NCI-H1930 (cell line): ENCODE measurements at places on chromosomes 1 and 21.

GRCh38 chr1:69913977-69914376 lies 291.4 kb downstream of the LRRC40 start:
- DNase-seq, result no peak

- DNase-seq, result no peak
These were observed 73.9 kb downstream of the SLC66A1 start for GRCh38 chr1:19385869-19386591.

GRCh38 chr1:166488327-166488726 lies 321.5 kb upstream of the FAM78B start:
- no peak for DNase-seq

DNA sequence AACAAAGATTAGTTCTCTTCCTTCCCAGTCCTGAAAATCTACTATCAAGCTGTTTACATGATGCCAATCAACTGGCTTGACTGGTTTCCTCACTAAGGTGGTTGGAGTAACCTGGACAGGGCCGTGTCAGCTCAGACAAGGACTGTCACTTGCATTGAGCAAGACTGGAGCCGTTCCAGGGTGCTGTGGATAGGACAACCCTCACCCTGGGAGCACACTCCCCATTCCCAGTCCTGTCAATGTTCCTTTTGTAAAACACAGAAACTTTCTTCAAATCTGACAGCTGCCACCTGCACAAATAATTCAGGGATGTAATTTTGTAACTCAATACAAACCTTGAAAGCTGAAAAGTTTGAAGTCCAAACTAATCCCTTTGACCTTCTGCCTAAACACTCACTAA lies 31.4 kb downstream of the PLPP3 start:
- no peak for DNase-seq

GRCh38 chr1:21705303-21705980 lies 36.3 kb upstream of the RAP1GAP start:
- DNase-seq, result no peak

GRCh38 chr21:29196670-29197191 lies 66.3 kb downstream of the MAP3K7CL start:
- DNase-seq, result no peak

DNA sequence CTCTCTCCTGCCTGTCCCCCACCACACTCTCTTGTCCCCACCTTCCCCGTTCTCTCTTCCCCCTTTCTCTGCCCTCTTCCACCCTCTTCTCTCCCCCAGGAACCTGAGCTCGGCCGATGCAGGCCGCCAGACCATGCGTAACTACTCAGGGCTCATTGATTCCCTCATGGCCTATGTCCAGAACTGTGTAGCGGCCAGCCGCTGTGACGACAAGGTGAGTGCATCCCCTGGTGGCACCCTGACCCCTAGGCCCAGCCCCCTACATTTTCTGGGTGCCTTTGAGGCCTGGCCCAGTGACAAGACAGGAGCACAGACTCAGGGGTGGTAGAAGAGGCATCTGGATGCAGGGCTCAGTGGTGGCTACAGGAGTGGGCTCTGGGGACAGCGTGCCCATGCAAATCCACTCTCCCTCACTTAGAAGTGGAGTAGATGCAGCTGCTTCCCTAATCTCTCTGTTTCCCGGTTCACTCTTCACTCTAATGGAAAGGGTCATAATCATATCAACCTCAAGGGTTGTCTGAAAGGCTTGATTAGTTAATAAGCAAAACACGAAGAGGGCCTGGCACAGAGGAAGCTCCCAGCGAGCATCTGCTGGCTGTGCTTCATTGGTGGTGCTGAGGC lies 37.0 kb downstream of the PKP1 start:
- no peak for DNase-seq

GRCh38 chr1:221276896-221277409 lies 397.7 kb downstream of the HLX start:
- DNase-seq, result no peak

- DNase-seq, result no peak
These were observed 2.6 kb upstream of the DVL1 start for GRCh38 chr1:1351511-1352427.

DNA sequence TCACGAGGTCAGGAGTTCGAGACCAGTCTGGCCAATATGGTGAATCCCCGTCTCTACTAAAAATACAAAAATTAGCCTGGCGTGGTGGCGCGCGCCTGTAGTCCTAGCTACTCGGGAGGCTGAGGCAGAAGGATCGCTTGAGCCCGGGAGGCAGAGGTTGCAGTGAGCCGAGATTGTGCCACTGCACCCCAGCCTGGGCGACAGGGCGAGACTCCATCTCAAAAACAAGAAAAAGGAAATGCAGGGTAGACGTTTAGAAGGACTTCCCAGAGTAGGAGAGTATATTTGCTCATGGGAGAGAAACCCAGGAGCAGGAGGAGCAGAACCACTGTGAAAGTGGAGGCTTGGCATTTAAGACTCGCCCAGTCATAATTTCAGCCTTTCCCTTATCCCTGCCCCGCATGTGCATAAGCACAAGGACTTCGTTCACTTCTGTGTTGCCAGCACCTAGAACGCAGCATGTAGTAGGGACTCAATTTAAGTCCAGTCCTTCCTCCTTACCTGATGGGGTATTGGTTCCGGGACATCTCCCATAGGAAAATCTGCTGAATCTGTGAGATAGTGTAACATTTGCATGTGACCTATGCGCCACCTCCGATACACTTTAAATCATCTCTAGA lies 5.2 kb upstream of the MEF2D start:
- DNase-seq, result no peak

- no peak for DNase-seq
These were observed 4.9 kb downstream of the TRIM46 start for GRCh38 chr1:155178441-155179111.

- DNase-seq, result no peak
These were observed 277.6 kb downstream of the KIF26B start for GRCh38 chr1:245432228-245432875.

DNA sequence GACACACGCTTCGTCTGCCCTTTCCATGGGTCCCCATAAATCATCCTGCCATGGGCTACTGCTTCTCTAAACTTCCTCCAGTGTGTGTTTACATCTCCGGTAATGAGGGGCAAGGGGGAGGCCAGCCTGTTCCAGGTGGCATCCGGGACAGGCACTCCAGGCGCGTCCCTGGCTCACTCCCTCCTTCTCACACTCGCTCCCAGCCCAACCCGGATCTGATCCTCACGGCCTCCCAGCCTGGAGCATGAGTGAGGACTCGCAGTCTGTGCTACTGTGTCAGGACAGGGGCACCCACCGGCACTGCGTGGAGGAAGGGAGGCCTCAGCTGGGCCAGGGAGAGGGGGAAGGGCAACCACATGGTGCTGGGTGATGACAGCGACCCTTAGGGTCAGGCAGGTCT lies 225.4 kb downstream of the TRABD2B start:
- no peak for DNase-seq

GRCh38 chr1:166036092-166036491 lies 130.7 kb downstream of the FAM78B start:
- no peak for DNase-seq

DNA sequence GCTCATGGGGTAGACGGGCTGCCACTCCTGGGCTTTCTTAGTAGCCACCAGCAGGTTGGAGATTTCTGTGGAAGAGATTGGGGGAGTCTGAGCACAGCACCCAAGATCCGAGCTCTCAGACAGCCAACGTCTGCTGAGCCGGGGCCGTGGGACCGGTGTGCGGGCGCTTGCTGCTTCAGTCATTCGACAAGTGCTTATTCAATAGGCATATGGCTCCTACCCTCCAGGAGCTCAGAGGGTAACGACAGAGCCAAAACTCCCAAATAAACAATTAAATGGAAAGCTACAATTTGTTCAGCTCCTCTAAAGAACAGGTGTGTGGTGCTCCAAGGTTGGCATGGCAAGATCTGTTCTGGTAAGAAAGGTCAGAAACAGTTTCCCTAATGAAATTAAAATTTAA lies 106.0 kb downstream of the RAVER2 start:
- no peak for DNase-seq

DNA sequence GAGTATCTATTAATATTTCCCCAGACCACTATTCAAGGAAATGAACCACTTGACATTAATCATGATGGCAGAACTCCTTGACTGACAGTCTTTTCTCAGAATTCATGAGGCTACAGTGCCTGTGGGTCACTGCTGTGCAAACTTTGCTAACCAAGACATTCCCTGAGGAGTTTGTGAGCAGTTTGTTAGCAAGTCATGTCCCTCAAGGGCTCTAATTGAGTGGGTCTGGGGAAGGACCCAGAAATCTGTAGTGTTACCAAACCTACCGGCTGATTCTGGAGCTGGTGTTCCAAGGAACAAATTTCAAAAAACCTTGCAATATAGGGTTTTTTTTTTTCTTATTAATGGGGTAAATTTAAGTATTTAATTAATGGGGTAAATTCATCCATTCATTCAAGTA lies 103.2 kb upstream of the VANGL1 start:
- DNase-seq, result no peak

DNA sequence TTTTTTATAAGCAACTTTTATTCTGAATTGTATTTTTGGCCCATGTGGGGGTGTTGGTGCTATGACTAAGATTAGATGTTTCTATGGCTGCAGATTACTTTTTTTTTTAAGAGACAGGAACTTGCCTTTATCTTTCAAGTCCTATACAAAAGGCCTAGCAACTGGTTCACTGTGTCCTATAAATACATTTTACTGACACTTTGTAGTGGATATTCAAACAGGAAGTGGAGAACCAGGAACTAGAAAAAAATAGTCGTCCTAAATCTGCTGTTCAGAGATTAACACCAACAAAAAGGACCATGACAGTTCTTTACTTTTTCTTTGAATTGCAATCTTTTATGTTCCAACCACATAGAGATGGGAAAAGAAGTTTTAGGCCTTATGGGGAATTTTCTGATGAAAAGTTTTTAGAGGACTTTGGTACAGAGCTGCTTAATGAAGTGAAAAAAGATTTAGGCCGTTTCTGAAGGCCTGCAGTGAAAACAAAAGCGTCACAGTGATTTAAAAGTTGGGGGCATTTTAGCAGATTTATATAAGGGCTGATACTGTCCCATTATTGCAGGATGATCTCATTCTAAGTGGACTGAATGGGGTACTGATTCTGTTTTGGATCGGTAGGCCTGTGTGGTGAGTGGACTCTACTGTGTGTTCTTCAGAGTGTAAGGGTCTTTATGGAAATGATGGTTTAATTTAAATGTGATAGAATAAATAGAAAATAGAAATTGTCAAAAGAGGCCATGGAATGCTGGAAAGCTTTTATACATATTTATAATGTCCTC lies 136.4 kb upstream of the DEPDC1 start:
- DNase-seq, result no peak

GRCh38 chr1:2585318-2586092 lies 1.1 kb upstream of the PRXL2B start:
- DNase-seq, result no peak

GRCh38 chr21:31710586-31710985 lies 21.3 kb downstream of the SCAF4 start:
- no peak for DNase-seq

- DNase-seq, result no peak
These were observed 1.5 kb downstream of the GSTM2 start for GRCh38 chr1:109669246-109669948.

DNA sequence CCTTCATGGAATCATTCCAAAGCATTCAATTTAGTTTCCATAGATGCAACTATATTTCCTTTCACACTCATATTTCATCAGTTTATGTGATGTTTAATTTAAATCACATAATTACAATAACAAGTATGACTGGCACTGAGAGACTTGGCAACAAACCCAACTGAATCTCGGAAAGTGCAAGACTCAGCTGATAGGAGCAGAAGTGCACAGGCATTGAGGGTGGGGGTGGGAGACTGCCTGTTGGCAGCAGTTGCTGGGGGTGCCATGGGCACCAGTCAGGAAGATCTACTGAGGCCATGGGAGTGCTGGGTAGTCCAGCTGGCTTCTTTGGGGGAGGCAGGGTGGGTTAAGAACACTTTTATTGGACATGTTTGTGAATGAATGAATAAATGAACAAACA lies 10.4 kb upstream of the HMGB4 start:
- no peak for DNase-seq

DNA sequence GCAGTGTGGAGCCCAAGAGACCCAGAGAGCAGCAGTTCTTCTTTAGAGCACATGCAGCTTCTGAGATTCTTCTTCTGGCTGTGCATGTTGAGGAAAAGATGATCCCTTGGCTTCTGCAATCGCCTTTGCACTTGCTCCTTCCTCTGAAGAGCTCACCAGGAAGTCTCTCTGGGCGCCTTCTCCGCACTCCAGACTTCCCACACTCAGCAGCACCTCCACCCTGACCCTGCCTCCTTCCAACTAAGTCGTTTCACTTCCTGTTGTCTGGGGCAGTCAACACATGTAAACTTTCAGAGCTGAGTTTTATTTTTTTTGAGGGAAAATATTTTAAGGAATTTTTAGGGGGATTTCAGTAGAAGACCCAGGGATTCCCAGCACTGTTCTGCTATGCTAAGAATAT lies 73.4 kb upstream of the F3 start:
- DNase-seq, result no peak

GRCh38 chr21:33101300-33101911 lies 31.5 kb downstream of the OLIG1 start:
- DNase-seq, result no peak

GRCh38 chr1:27166929-27167328 lies 12.0 kb upstream of the SLC9A1 start:
- no peak for DNase-seq

- DNase-seq, result no peak
These were observed 14.0 kb downstream of the SFPQ start for GRCh38 chr1:35178874-35179380.

DNA sequence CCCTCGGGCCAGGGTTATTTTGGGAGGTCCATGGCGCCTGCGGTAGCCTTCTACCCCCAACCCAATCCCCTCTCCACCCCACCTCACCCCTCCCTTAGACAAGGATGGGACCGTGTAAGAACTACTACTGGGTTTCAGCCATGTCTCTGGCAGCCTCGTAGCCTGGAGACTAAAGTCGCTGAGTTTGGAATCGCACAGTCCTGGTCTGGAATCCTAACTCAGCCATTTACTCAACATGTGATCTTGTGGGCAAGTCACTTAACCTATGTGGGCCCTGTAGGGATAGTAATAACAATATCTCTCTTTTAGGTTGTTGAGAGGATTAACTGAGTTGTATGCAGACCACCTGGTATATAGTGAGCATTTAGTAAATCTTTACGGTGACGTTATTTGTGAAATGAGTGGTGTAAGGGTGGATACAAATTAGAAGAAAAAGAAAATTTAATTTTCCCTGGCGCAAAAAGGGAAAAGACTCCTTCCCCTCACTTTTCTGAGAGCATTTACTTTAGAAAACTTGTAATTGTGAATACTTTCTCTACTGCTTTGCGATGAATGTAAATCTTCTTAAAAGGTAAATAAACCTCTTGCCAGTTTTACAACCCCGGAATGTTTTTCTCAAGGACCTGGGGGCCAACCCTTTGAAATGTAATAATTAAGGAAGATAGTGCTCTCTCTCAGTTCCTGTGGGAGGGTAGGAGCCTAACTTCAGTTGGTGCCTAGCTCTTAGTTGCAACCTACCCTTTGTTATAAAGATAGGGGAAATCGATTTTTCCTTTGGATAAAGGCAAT lies 615 bp upstream of the MRPS15 start:
- no peak for DNase-seq

GRCh38 chr1:202665417-202665816 lies 44.8 kb downstream of the SYT2 start:
- DNase-seq, result no peak

DNA sequence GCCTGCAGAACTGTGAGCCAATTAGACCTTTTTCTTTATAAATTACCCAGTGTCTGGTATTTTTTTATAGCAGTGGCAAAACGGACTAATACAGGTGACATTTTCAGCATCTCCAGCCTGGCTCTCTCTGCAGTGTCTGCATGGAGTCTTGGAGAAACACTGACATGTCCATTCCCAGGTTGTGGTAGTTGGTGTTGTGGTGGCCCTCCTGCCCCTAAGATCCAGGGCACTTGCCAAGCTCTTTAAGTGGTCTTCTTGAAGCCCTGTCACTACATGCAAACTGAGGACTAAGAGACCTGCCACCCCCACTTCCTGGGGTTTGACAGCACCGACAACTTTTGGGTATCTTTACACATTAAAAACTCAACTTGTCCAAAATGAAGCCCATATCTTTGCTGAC lies 419.4 kb downstream of the NPHP4 start:
- DNase-seq, result no peak
